Stimulated activated CD4-positive, alpha-beta T cell treated with anti-CD3 and anti-CD28 coated beads, Interleukin-2, amount 100 ng/mL, for 48 hours (primary cell): ENCODE measurements at places on chromosomes 12 and 14.

DNA sequence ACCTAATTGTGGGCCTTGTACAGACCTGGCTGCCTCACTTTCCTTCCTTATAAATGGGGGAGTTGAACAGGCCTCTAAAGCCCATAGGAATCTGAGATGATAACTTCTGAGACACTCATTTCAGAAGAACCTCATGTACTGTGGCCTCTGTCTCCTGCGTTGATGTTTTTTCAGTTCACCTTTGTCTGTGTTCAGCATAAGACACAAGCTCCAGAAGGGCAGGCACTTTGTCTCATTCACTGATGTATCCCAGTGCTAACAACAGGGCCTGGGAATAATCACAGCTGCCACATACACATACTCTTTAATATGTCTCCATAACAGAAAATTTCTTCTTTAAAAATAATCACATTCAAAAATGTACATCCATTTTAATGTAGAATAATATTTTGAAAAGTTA lies 3.3 kb downstream of the FGD6 start:
- DNase-seq: no peak

DNA sequence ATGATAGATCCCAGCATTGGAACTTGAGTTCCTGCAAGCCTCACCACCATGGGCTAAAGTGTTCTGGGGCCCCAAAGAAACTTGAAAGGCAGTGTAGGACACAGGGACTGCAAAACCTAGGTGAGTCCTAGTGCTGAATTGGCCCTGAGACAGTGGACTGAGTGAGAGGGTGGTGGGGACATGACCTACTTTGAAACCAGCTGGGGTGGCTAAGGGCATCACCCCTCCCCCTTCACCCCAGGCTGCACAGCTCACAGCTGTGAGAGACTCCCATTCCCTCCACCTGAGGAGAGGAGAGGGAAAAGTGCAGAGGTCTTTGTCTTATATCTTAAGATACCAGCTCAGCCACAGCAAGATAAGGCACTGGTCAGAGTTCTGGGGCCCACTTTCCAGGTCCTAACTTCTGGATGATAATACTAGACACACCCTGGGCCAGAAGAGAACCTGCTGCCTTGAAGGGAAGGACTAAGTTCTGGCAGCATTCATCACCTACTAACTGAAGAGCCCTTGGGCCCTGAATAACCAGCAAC lies 62.5 kb downstream of the MAPKAPK5 start:
- DNase-seq: no peak

DNA sequence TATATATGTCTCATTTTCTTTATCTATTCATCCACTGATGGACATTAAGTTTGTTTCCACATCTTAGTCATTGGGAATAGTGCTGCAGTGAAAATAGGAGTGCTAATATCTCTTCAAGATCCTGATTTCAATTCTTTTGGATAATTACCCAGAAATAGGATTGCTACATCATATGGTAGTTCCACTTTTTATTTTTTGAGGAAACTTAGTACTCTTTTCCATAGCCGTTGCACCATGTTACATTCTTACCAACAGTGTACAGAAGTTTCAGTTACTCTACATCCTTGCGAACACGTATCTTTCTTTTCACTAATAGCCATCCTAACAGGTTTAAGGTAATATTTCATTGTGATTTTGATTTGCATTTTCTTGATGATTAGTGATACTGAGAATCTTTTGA lies 29.8 kb downstream of the TESPA1 start:
- no peak for DNase-seq

DNA sequence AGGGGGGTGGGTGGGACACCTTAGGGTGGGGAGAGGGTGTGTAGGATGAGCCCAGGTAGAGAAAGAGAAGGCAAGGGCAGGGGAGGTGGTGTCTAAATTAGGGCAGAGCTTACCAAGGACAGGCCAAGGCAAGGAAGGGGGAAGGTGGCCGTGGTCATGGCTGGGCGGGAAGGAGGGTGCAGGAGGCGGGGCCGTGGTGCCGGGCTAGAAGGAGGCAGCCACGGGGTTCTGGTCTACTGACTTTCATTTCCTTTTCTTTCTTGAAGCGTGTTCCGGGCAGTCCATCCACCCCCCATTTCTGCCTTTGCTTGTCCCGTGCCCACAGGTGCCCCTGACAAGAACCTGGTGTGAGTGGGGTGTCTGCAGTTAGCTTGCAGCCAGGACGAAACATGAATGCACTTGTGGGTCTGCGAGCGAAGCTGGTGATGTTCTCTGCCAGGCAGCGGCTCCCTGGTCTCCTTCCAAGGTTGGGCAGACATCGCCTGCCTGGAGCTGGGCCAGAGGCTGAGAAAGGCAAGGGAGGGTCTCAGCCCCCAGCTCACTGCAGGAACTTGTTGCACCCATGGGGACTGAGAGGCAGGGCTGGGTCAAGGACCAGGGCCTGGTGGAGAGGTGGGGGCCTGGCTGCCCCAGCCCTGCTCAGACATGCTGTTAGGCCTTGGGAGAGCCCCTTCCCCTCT lies 58.2 kb downstream of the KIF26A start:
- DNase-seq: no peak

GRCh38 chr12:5033883-5034282 lies 9.8 kb upstream of the KCNA5 start:
- DNase-seq: no peak

DNA sequence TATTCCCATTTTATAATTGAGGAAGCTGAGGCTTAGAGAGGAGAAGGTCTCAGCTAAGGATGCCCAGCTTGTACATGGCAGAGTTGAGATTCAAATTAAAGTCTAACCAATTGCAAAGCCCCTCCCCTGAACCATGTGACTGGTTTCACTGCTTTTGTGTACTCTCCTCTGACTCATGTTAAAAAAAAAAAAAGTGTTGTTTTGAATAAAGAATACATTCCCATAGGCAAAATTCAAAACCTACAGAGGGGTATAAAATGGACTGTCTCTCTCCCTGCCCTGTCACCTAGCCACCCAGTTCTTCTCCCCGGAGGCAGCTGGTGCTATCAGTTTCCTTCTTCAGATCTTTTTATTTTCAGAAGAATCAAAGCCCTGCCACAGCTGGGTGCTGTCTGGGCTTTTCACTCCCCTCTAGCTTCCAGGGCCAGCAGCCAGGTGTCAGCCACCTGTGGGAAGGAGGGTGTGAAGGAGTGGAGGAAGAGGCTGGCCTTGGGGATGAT lies 5.4 kb downstream of the PSMD9 start:
- DNase-seq: no peak

DNA sequence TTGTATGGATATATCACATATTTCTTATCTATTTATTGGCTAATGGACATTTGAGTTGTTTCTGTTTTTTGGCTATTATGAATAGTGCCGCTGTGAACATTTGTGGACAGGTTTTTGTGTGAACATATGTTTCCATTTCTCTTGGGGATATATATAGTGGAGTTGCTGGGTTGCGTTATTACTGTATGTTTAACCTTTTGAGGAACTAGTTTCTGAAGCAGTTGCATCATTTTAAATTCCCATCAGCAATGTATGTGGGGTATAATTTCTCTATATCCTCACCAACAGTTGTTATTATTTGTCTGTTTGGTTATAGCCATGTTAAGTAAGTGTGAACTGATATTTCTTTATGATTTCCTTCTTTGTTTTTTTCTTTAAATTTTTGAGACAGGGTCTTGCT lies 10.7 kb downstream of the TCTN2 start:
- no peak for DNase-seq

GRCh38 chr12:2118481-2119255 lies 65.9 kb downstream of the CACNA1C start:
- no peak for DNase-seq

DNA sequence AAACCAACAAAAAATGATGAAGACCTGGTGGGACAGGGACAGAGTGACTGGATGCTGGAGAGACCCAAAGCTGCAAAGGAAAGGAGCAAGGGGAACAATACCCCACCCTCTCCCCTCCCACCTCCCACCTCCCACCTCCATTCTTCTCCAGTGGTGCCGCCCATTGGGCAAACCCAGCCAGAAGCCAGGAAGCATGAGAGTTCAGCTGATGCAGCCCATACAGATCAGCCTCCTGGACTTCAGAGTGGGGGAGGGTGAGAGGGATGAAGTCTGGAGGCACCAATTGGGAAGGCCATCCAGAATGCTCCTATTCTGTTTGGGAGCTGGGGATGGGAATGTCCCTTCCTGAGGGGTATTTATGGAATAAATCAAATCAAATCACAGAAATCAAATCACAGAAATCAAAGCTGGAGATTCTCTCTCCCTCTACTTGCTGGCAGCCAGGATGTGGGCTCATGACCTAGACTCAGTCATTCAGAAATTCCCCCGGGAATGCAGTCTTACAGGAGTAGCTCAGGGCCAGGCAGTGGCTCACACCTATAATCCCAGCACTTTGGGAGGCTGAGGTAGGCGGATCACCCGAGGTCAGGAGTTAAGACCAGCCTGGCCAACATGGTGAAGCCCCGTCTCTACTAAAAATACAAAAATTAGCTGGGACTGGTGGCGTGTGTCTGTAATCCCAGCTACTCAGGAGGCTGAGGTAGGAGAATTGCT lies 31.1 kb downstream of the IRF2BPL start:
- DNase-seq: no peak

DNA sequence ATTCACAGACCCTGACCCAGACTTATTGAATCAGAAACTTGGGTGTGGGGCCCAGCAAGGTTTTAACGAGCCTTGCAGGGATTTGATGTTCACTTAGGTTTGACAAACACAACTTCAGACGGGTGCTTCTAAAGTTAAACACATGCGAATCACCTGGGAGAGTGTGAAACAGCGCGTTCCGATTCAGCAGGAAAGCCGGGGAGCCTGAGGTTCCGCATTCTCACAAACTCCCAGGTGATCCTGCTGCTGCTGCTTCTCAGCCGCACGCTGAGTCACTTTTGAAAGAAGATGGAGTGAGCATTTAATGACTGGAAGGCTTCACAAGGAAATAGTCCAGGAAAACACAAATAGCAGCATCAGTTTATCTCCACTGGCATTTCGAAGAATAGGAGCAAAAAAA lies 44.2 kb upstream of the DDX11 start:
- no peak for DNase-seq

DNA sequence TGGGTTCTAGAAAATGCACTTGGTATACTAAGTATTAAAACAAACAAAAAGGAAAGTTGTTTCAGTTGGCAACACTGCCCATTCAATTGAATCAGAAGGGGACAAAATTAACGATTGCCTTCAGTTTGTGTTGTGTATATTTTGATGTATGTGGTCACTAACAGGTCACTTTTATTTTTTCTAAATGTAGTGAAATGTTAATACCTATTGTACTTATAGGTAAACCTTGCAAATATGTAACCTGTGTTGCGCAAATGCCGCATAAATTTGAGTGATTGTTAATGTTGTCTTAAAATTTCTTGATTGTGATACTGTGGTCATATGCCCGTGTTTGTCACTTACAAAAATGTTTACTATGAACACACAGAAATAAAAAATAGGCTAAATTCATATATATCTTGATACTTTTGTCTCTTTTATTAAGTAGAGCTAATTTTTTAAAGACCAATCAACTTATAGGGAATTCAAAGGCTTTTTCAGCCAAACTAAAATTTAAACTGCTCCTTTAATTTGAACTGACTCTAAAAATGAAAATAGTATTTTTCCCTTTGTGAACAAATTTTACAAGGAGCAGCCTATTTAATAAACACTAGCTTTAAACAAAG lies 2.8 kb downstream of the FOXG1 start:
- no peak for DNase-seq

- DNase-seq: no peak
Measured at GRCh38 chr14:49959822-49960408, 67.0 kb downstream of the ARF6 start.

DNA sequence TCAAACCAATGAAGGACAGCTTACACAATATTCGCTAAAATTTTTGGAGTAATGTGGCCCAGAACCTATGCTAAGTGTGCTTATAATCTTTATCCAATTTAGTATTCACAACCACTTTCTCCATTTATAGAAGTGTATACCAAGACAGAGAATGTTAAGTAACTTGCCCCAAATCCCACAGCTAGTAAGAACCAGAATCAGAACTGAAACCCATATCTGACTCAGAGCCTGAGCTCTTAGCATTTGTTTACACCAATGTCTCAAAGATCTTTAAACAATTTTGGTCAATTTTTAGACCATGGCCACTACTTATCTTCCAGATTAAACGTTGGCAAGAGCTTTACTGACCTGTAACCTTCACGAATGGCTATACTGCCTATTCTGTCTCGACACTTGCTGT lies 53.0 kb downstream of the PAPLN start:
- no peak for DNase-seq

DNA sequence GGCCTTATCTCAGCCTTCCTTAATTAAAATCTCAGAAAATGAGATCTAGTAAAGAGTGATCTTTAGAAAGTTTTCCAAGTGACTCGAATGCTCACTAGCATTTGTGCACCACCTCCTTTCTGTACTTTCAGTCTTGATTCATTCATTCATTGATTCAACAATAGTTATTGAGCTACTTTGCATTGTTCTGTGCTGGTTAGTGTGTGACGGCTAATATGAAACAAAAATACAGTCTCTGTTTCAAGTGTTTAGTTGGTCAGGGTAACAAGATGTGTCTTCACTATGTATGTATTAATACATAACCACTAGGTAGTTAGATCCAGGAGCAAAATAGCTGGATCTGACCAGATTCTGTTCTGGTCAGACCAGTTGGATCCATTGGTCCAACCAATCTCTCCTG lies 100.9 kb downstream of the FAR2 start:
- DNase-seq: no peak

GRCh38 chr12:26711569-26711968 lies 121.4 kb downstream of the ITPR2 start:
- DNase-seq: no peak

GRCh38 chr14:102848830-102849525 lies 71.7 kb downstream of the TRAF3 start:
- DNase-seq: no peak

DNA sequence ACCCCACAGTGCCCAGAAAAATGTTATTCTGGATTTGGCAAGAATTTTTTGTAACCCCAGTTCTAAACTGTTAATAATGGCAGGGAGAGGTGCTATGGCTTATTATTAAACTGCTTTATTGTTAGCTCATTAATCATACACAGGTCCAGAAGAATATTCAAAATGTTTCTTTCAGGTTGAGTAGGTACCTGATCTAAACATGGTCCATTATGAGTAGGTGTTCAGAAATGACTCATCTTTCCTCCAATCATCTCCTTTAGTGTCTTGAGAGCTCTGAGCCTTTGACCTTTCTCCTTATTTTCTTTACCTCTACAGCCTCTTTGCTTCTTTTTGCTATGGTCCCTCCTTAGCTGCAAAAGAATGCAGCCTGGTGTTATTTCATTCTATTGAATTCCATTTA lies 211.0 kb upstream of the GARIN6 start:
- no peak for DNase-seq

DNA sequence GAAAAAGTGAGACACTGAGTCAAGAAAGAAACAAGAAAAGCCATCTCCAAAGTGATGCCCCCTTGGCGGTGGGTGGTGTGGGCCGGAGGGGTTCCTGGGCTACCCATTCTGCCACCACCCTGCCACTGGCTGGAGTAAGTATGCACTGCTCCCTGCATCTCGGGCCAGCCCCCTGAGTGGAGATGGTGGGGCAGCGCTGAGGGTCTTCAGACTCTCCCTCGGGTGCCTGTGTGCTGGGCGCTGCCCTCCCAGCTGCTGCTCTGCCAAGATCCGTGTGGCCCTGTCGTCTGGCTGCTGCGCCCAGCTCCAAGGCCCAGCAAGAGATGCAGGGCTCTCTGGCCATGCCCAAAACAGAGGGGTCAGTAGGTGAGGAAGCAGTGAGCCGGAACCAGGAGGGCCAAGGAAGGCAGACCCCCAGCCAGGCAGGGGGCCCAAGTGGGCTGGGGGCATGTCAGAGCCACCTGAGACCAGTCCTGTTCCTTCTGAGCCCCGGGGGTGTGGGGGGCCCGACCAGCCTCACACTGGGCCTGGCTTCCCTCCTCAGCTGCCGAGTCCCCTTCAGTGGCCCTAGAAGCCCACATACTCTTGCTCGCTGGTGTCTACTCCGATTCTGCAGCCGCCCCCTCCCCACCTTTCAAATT lies 5.2 kb downstream of the GPR132 start:
- no peak for DNase-seq
